Activated CD8-positive, alpha-beta memory T cell treated with anti-CD3 and anti-CD28 coated beads for 1 hour (primary cell): ENCODE measurements at places on chromosomes 2 and 18.
A peak's percentile ranks its signal among the peaks of the same experiment; 100 is the strongest.

- DNase-seq = no peak
These were observed 28.4 kb downstream of the MCEE start for GRCh38 chr2:71101656-71102055.

DNA sequence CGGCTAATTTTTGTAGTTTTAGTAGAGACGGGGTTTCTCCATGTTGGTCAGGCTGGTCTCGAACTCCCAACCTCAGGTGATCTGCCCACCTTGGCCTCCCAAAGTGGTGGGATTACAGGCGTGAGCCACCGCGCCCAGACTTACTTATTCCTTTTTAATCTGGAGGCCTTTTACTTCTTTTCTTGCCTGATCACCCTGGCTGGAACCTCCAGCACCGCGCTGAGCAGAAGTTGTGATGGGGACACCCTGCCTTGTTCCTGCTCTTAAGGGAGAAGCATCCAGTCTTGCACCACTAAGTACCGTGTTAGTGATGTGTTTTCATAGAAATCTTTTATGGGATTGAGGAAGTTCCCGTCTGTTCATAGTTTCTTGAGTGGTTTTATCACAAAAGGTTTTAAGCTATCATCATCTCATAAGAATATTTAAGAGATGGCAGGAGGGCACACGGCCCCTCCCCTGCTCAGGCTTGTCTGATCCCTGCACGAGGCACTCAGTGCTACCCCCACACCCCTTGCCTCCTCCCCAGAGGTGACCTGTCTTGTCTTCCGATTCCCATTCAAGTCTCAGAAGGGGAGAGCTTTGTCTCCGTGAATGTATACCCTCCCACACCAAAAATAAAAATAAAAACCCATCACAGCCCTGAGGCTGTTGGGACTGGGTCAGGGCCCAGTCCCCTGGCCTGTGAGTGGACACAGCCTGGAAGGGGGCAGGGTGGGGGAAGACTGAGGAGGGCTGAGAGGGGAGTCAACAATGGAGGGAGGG is 65.3 kb upstream of the SMAD7 start:
- no peak for DNase-seq

GRCh38 chr18:79614211-79614955 is 65.2 kb upstream of the CTDP1 start:
- DNase-seq = no peak

DNA sequence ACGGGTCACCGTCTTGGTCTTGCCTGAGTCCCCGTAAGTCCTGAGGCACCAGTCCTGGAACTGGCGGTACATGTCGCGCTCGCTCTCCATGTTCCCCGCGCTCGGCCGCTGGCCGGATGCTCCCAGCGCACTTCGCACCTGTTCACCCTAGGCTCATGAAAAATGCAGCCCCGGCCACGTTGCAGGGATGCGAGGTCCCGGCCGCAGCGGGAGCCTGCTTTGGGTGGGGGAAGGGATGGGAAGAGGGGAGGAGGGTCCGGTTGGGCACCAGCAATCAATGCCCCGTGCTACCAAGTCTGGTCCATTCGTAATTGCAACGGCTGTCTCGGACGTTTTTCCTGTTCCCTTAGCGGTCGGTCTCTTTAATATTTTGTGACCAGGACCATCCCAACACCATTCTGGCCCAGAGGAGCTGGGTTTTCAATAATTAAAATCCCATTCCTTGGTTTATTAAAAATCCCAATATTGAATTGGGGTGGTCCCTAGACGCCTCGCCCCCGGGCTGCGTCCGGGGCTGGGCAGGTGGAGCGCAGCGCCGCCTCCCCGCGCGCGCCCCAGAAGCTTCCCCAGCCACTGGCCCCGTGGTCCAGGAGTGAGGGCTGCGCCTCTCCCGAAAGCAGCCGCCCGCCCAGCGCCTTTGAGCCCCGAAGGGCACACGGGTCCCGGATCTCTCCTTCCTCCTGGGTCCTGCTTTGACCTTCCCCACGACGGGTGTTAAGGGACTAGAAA is 1.4 kb downstream of the NOL4 start:
- no peak for DNase-seq

DNA sequence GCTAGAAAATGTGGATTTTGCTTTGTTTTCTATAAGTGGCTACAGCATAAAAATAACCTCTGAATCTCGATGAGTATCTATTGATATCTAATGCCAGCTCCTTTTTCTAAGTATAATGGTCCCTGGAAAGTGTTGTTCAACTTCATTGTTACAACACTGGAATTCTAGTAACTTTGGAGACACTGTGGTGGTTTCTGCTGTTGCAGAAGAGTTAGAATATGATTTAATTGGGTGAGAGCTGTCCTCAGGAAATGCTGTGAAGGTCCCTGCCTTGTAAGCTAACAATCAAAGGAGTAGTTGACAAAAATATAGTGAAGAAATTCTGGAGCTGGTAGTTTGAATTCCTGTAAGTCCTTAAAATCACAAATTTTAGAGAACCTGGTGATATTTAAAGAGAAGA is 62.1 kb downstream of the C18orf63 start:
- no peak for DNase-seq

GRCh38 chr2:165469417-165469816 is at the start of gene CSRNP3:
TSS of gene CSRNP3 (plus strand) at chr2:165469698. CDS start at chr2:165595066, 125,368 bp downstream.
- DNase-seq = no peak

DNA sequence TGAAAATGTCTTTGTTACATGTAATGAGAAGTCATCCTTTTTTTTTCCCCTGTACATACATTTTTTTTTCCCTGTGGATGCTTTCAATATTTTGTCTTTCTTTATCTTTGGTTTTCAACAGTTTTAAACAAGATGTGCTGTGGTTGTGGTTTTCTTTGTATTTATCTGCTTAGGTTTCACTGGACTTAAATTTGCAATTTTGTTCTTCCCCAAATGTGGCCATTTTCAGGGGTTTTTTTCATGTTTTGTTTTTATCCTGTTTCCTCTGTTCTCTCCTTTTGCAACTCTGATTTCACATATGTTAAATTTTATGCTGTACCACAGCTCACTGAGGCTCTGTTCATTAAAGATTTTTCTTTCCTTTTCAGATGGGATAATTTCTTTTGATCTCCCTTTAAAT is 41.7 kb downstream of the GALNT1 start:
- DNase-seq = no peak

DNA sequence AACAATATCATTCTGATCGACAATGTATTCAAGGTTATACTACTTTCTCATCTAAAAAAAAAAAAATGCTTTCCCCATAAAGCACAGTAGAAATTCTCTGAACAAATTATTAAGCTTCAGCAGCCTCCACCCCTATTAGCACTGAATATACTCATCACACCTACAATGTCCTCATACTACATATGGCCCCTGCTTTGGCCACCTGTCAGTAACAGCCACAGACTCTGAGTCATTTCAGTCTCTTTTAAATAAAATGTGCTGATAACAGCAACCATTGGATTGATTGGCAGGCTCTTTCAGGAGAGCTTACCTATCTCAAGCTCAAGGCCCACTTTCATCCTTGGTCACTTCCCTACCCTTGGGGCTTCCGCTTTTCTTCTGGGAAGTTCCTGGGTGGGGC is 236.7 kb downstream of the TMX3 start:
- no peak for DNase-seq

DNA sequence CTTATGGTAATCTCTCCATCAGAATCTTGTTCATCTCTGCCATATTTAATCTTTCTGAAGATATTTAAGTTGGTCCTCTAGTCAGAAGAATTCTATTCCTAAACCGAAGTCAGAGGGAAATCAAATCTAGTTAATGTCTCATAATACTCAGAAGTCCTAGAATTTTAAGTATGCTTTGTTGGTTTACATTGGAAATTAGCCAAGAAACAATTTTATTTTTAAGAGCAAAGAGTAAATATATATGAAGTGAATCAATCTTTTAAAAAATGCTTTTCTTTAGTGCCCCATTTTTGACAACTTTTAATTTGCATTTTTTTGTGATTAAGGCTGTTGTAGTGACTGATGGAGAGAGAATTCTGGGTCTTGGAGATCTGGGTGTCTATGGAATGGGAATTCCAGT is 38.1 kb downstream of the ME2 start:
- no peak for DNase-seq

GRCh38 chr2:238231809-238232208 is 8.0 kb downstream of the HES6 start:
- DNase-seq = no peak

DNA sequence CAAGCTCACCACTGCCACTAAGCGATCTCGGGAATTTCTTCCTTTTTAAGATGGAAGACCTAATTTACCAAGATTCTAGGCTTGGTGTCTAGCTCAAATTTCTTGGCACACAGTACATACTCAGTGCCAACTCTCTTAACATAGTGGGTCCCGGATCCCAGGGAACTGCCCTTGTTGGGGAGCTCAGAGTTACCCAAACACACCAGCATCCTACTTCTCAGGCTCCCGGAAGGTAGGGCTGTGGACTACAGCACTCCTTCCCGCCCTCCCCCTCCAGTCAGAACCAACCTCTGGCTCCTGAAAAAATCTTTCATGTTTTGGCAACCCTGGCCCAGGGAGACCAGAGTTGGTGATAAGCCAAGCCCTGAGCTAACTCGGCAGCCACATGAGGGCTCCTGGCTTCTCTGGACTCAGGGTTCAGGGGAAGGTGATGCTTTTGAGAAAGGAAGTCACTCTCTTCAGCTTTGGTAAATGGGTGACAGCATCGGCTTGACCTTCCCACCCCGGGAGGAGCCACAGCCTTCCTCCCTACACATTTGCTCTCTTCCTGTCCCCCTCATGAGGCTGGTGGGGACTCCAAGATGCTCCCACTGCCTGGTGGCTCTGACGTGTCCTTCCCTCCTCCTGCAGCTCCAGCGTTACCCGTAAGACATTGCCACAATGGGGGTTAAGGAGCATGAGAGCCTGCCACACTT is 8.8 kb downstream of the ODC1 start:
- DNase-seq = no peak

DNA sequence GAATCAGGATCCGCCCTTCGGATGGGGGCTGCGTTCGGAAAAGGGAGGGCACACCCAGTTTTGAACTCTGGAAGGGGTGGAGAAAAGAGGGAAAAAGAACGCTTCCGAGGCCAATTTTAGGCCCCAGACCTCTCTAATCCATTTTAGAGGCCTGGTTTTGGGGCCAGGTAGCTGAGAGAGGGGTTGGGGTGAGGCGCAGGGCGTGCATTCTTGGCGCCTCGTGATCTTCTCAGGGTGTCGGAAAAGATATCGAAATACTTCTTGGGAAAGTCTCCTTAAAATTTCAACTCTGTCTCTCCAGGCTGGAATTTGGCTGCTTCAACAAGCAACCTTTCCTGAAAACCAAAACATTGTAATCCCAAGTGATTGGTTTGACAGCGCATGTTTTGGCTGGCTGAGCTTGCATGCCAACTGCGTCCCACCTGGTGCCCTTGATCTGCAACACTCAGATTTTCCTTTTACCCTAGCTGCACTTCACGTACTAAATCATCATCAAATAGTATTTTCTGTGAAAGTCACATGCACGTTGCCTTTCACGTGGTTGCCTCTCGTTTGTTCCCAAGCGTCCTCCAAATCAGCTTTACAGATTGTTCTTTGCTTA is 864 bp upstream of the XPO1 start:
- DNase-seq = peak; percentile 2

DNA sequence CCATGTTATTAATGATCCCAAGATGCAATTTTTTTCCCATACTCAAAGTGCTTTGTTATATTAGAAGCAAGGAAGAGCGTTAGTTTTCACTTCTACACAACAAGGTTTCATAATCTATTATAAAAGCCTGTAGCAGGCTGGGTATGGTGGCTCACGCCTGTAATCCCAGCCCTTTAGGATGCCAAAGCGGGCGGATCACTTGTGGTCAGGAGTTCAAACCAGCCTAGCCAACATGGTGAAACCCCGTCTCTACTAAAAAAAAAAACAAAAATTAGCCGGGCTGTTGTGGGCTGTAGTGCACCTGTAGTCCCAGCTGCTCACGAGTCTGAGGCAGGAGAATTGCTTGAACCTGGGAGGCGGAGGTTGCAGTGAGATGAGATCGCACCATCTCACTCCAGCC is 19.0 kb upstream of the SERPINB2 start:
- DNase-seq = no peak

DNA sequence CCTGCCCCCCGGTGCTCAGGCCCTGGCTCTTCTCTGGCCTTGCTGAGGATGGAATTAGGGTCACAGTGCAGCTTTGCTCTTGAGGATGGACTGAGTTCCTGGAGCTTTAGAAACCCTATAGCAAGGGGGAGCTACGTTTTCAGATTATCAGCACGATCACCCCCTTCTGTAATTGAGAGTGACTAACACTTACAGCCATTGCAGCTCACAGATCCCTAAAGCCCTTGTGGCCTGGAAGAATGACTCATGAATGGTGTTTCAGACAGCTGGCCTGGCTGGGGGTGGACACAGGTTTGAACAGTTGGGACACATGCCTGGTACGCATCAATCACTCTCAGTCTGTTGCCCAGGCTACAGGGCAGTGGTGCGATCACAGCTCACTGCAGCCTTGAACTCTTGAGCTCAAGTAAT is 79.7 kb upstream of the IGFBP5 start:
- DNase-seq = no peak

DNA sequence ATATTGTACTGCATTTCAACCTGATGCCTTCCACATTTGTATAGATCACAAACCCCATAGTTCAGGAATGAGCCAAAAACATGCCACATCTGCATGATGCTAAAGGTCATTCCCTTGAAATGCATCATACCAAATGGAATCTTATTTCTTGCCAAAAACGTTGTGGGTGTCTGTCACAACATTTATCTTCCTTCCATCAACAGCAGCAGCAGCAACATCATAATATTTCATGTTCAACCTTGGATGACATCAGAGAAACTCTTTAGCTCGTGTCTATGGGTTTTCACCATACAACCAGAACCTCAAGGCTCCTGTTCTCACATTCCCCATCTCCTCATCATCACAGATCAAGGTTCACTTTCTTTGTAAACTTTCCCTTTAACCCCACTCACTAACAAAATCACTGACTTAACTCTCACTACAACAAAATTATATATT is 221.3 kb upstream of the CTAGE1 start:
- DNase-seq = no peak

DNA sequence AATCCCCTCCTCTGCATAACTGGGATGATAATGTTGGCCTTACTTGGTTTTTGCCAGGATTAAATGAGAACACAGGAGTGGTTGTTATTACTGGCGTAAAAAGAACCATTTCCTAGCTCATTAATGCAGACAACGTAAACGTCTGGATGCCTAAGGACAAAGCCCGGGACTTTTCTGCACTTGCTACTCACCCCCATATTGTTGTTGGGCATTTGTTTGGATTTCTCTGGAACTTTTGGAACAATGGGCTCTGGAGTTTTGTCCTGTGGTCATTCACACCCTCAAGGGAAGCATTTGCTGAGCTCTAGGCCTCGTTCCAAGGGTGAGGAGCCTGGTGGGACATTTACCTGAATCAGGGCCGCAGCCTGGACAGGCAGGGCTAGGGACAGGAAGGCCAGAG is 76.0 kb downstream of the HS1BP3 start:
- DNase-seq = no peak

GRCh38 chr2:14930441-14930840 is 297.9 kb downstream of the LRATD1 start:
- DNase-seq = no peak

DNA sequence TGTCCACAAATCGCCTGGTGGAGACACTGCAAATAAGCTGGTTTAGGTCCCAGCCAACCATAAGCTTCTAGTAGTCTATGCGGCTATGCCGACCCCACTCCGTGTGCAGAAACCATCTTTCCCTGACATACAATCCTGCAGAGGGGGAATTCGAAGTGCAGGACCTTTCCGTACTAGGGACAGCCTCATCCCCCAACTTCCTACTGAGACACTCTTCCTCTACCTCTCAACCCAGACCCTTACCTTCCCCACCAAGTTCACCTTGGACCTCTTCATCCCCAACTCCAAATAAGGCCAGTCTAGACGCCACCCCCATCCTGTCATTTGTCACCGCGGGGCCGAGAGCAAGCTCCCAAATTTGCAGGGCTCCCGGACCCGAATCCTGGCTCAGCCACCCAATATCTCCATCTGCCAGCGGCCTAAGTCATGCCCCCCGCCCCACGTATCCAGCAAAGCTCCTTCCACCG is 496 bp downstream of the SUCLG1 start:
- no peak for DNase-seq
